ENCODE measurements at places on chromosomes 6 and 20.

DNA sequence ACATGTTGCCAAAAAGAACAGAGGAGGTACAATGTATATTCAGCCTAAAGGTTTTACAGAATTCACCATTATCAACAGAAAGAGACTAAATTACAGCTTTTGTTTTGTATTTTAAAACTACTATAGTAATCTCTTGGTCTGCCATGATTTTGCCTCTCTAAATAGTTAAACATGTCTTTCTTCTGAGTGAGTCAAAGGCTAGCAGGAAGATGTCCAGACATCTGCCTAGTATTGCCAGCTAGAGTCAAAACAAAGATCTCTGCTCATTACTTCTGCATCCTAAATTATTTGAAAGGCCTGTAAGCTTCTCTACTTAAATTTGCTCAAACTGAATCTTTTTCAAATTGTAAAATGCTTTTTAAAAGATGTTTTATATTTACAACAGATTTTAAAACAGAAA is 8.8 kb downstream of the ASF1A start:
- no peak for DNase-seq

- DNase-seq, result no peak
Measured at GRCh38 chr6:108961985-108962384, 113.8 kb downstream of the ARMC2 start.

DNA sequence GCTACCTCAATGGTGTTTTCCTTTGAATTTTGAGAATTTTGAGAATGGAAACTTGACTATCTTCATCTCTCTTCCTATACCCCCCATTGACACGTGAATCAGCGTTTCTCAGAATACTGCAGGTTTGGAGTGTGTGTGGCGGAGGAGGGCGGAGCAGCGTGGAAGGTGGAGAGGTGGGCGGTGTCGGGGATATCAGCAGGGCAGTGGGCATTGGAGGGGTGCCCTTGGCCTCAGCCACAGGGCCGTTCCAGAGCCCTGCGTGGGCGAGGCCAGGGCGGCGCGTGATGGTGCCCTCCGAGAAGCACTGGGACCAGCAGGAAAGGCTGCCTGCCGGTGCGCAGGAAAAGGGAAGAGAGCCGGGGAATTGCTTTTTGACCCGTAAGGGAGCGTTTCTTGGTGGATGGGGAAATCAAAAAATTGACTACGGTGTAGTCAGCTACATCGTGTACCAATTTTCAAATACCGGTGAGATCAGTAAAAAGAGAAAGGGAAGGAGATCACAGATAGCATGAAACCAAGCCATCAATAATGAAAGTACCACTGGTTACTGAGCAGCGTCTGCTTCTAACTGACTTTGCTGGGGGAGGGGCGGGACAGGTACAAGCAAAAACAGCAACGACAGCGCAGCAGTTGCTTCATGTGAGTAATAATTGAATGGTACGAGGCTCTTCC is 82.7 kb upstream of the DUSP22 start:
- DNase-seq, result no peak

DNA sequence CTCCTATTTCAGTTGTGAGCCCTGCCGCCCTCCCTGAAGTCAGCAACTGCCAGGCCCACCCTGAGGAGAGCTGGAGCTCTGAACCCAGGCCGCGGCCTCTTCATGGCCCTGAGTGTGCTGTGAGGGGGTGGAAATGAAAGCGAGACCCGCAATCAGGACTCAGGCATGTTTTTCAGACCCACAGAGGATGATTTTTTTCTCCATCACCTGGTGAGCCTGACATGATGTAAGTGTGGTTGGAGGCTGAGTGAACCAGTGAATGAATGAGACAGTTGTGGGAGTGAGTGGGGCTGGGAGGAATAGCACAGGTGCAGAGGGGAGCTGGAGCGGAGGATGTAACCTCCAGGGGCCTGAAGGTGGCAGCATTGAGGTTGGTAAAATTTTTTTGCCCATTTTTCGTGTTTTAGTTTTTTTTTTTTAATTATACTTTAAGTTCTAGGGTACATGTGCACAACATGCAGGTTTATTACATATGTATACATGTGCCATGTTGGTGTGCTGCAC is 18.3 kb downstream of the RAET1L start:
- DNase-seq, result no peak

DNA sequence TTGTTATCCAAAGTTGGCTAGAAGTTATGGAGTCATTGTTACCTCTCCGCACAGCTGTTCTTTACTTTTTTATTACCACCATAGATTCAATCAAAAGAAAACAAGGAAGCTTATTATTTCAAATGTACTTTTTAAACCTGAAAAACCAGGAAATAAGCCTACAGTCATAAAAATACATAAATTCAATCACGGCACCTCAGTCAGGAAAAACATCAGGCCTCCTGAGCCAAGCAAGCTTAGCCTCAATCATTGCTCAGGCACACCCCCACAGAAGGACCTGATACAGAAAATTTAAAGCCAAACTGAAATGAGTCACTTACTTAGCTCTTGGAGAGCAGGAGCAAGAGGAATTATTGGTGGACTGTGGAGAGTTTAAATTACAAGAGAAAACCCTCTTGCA is 44.3 kb downstream of the MARCKS start:
- no peak for DNase-seq

DNA sequence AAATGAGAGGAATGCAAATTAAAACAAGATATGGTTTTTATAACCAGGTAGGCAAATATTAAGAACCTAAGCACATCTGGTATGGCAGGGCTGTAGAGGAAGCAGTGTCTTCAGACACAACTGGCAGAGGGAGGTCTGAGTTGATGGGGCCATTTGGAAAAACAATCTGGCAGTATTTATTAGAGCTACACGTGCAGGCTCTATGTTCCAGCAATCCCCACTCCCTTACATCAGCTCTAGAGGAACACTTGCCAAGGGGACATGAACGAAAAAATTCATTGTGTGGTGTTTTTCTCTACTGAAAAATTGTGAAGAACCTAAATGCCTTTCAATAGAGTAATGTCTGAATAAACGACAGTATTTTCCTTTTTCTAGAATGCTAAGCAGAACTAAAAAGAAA is 111.6 kb upstream of the EDN1 start:
- no peak for DNase-seq

GRCh38 chr6:46207174-46207573 is 36.4 kb upstream of the ENPP5 start:
- DNase-seq, result no peak

DNA sequence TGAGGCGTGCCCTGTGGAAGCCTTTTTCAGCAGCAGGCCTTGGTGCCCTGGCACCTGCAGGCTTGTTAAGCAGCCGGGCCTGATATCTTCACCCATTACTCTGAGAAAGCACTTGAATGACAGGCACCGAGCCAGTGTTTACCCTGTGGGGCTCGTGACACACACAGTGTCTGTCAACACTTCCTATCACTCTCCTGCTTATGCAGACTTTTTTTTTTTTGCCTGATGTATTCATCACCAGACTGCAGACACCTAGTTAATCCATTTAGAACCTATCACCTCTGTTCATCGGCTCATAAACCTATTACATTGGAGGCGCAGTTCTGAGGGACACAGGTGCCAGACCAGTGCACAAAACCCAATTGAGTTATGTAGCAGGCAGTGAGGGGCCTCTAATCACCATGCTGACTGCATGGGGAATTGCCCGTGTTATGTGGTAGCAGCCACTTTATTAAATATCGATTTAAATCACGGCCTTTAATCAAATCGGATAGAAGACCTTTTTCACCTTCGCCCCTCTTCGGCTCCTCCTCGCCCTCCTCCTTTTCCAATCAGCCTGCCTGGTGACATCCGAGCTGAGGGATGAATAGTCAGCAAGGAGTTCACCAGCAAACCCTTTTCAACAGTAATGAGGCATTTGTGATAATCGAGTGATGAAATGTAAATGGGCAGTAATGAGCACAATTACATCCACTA is 962.9 kb upstream of the SLC35B3 start:
- no peak for DNase-seq

GRCh38 chr6:164928057-164928727 is 381.2 kb downstream of the C6orf118 start:
- DNase-seq, result no peak

DNA sequence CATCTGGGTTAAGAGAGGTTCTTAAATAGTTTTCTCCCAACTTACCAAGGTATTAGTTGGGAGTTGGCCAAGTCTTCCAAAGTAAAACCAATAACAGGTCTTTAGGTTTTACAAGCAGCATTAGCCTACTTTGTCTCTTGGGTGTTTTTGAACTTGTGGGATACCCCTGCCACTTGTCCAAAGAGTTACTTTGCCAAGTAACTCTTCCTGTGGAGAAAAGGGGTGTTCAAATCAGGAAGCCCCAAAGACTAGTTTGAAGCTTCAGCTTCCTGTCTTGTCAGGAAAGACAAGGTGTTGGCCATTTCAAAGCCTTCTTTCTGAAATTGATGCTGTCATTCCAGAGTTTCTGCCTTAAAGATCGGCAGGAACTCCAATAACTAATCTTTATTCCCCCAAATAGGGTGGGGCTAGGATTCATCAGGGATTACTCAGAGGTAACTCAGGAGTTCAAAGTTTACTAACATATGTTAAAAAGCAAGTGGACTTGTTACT is 822 bp downstream of the RAB22A start:
- DNase-seq, result no peak

GRCh38 chr6:7865781-7866180 is 44.8 kb downstream of the TXNDC5 start:
- no peak for DNase-seq

- DNase-seq, result no peak
Measured at GRCh38 chr20:46647469-46647868, 3.8 kb downstream of the SLC13A3 start.

DNA sequence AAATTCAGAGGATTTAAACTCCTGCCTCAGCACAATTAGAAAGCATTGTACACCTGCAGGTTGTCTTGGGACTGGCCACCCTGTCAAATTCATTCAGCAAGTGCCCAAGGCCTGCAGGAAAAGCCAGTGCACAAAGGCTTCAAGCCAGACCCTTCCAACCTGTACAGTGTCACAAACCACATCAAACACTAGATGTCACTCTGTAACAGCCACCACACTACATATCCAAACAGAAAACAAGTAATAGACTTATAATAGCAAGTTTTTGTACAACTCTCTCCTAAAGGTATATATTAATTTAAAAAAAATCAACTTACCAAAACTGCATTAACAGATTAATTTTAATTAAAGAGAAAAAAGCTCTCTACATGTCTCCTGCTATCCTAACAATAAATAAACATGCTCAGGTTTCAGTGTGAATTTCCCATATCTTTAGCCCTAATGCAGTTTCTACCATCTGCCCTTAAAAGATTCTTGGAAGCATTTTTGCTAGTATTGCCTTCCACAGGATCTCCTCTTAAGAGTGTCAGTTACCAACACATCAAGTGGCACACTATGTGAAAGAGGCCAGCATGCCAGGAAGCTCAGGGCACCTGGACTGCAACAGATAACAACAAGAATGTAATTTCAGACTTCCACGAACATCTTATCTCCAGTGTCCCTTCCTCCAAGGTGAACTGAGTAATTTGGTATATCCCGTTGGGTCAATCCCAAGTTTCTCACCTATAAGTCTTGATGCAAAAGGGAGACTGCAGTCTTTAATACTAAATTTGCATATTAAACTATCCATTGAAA is 47.5 kb downstream of the RALGAPA2 start:
- peak; percentile 29 for DNase-seq

GRCh38 chr6:26234421-26235301 is 130.3 kb upstream of the BTN3A2 start:
- DNase-seq, result peak; percentile 73

- DNase-seq, result no peak
Measured at GRCh38 chr6:99613705-99614429, 7.2 kb downstream of the PRDM13 start.

GRCh38 chr6:139030228-139030963 is 1.9 kb downstream of the ABRACL start:
- DNase-seq, result peak; percentile 66

GRCh38 chr6:35304299-35304698 is 6.7 kb downstream of the DEF6 start:
- DNase-seq, result no peak

DNA sequence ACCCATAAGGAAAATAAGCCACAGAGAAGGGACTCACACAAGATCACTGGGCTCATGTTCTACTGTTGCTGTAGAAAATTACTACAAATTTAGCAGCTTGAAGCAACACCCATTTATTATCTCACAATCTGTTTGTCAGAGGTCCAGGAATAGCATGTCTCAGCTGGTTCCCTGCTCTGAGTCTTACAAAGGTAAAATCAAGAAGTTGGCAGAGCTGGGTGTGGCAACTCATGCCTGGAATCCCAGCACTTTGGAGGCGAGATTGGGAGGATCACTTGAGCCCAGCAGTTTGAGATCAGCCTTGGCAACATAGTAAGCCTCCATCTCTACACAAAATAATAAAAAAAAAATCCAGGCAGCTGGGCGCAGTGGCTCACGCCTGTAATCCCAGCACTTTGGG is 28.5 kb upstream of the ZNF831 start:
- DNase-seq, result no peak

GRCh38 chr6:31170987-31171671 is 647 bp upstream of the POU5F1 start:
- DNase-seq, result no peak

DNA sequence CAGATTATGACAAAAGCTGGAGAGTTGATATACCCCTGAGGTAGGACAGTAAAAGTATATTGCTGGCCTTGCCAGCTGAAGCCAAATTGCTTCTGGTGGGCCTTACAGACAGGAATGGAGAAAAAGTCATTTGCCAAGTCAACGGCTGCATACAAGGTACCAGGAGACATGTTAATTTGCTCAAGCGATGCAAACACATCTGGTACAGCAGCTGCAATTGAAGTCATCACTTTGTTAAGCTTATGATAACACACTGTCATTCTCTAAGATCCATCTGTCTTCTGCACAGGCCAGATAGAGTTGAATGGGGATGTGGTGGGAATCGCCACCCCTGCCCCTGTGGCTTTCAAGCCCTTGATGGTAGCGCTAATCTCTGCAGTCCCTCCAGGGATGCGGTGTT is 40.4 kb upstream of the POPDC3 start:
- DNase-seq, result no peak

DNA sequence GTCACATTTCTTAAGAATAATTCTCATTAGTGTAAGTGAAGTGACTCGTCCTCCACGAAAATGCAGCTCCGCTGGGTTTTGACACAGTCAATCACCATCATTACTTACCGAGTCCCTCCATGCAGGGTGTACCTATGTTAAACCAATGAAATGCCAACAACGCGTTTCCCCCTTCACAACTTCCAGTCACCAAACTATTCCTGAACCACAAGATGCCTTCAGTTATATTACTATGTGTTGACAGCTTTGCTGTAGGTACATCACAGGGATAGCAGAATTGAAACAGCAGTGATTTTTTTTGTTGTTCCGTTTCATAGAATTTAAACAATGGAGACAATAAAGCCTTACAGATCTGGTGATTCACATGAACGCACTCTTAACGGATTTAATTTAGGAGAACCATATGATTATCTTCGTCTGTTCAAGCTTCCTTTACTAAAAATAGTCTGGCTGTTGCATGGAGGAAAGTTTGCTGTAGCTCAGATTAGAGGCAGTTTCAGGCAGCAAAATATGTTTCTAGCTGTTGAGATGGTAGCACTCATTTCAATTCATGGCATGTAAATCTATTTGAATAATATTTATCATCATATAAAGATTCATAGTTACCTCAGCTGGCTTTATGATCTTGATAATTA is 652.8 kb downstream of the PRKN start:
- DNase-seq, result no peak

- DNase-seq, result peak; percentile 75
Measured at GRCh38 chr6:30200551-30201281, 12.5 kb downstream of the TRIM26 start.

All from GF-D8 (cell line).